ENCODE measurements at places on chromosomes 3 and 15.

DNA sequence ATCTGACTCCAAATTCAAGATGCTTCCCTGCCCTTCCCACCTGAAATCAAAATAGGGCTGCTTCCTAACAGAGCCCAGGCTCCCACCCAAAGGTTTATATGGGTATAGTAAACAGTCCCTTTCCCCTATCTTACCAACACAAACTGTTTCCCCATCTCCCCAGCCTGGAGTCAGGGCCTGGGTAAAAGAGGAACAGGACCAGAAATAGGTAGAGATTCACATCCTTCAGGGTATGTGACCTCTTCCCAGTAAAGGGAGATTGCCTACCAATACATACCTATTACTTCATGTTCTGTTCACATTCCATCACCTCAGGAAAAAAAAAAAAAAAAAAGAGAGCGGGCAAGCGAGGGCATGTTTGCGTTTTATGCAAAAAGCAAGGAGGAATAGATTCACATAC lies 9.7 kb upstream of the SHF start:
- no peak for DNase-seq

DNA sequence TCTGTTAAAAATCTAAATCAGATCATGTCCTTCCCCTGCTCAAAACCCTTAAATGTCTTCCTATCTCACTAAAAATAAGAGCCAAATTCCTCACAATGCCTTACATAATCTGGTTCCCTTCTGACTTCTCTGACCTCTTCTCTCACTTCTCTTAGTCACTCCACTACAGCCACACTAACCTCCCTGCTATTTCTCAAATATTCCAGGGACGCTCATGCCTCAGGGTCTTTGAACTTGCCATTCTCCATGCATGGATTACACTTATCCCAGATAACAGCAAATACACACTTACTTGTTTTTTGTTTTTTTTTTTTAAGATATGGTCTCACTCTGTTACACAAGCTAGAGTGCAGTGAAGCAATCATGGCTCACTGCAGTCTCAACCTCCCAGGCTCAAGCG lies 8.5 kb downstream of the TP53BP1 start:
- no peak for DNase-seq

GRCh38 chr15:95511671-95512070 lies 818.8 kb upstream of the NR2F2 start:
- no peak for DNase-seq

DNA sequence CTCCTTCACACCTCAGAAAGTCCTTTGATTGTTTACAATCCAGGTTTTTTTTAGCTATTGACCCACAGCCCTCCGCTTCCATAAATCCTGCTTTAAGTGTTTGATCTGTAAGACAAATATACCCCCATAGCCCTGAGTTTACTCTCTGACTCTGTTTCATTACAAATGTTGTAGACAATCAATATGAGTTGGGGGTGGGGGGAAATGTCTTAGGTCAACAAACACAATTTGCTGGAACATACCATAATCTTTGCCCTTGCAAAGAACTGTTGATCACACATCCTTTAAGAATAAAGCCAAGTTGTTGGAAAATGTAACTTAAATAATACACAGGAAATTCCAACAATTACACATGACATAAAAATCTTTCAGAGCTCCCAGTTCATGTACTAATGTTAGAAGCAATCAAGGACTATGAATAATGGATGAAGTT lies 301.8 kb upstream of the SEMA6D start:
- no peak for DNase-seq

DNA sequence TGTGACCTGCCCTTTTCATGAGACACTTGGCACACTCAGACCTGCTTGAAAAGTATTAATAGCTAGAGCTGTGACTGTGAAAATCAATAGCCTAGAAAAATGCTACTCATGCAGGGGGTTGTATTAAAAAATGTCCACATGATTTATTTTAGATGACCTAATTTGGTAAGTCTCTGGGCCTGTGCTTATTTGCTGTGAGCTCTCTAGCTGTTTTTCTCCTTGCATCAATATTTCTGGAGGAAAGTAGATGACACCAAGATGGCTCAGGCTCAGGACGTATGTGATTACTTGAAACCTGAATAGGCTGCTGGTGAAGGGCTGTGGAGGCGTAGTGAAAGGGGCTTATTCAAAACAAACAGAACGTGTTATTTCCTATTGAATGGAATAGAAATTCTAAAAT lies 29.5 kb downstream of the KCNAB1 start:
- no peak for DNase-seq

GRCh38 chr3:155594526-155595187 lies 150.2 kb downstream of the PLCH1 start:
- DNase-seq, result no peak

Data from stimulated activated CD4-positive, alpha-beta T cell treated with anti-CD3 and anti-CD28 coated beads, Interleukin-12 subunit alpha, Interleukin-12 subunit beta, amount 100 ng/mL, for 4 hours (primary cell).